Activated T-cell treated with anti-CD3 and anti-CD28 coated beads for 24 hours (primary cell): ENCODE measurements at places on chromosomes 1 and 21.

GRCh38 chr1:15429701-15430149 is 8.5 kb upstream of the CTRC start:
- no peak for DNase-seq

DNA sequence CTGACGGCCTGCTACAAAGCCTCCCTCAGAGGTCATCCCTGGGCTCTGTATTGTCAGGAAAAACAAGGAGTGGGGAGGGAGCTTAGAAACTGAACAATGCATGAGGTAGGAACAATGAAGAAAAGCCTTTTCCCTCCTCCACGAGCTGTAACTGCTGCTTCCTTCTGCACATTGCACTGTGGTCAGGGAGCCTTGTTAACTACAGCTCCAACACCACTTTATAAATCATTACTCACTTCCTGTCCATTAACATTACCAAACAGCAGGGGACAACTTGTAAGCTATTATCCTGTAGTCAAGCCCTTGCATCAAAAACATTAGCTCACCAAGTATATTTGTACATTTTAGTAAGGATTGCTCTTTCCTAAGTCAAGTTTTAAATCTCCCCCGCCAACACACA is 336.0 kb upstream of the NR5A2 start:
- DNase-seq = no peak

DNA sequence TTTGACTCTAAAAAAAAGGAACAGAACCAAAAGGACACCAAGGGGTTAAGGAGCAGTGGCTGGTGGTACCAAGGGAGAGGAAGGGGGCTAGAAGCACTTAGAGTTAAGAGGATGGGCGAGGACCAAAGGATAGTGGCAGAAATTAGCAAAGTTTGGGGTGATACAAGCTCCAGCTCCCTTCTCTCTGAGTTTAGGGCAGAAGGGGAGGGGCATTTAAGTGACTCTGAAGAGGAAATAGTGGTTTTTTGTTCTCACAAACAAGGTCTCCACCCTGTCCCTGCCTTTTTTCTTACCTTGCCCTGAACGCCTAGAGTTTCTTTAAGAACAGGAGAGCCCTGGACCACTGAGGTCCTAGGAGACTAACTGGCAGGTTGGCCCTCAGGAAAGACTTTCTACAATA is 3.3 kb downstream of the CDC42SE1 start:
- no peak for DNase-seq

DNA sequence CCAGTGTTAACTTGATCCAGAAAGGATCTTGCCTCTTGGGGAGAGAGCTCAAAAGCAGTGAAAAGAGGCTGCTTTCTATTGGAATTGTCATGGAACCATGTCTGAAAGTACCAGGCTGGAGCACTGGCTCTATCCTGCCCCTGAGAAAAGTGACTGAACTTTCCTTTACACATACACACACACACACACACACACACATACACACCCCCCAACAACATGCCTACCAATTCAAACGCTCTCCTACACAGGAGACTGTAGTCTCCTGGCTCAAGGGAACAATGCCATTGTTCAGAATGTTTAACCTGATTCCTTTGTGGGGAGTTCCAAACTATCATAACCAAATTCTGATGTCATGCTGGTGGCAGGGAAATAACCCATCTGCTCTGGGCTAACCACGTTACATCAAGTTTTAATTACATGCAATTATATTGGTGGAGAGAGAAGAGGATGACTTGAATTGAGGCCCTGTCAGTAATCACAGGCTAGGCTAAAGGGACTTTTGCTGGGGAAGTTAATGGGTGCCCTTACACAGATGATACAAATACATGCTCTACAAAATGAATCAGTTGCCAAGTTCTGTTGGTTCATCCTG is 52.3 kb upstream of the DUSP10 start:
- DNase-seq = no peak

- DNase-seq = no peak
Observed at GRCh38 chr1:183962903-183963302, 74.6 kb downstream of the COLGALT2 start.

- DNase-seq = no peak
Observed at GRCh38 chr1:21891621-21892479, 45.3 kb downstream of the HSPG2 start.

DNA sequence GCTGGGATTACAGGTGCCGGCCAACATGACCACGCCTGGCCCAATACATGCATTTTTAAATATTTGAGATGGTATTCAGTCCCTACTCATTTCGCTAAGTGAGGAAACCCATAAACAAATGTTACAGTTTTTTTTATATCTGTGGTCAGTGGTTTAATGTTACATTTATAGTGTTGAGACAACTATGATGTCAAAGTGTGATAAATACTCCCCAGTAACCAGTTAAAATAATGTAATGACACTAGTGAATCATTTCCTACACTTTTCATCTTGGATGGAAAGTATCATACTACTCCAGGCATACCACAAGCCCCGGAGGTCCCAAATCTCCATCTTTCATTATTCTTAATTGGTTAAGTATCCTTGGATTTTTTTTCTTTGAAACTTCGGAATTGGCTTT is 87.5 kb upstream of the KIF26B start:
- no peak for DNase-seq

DNA sequence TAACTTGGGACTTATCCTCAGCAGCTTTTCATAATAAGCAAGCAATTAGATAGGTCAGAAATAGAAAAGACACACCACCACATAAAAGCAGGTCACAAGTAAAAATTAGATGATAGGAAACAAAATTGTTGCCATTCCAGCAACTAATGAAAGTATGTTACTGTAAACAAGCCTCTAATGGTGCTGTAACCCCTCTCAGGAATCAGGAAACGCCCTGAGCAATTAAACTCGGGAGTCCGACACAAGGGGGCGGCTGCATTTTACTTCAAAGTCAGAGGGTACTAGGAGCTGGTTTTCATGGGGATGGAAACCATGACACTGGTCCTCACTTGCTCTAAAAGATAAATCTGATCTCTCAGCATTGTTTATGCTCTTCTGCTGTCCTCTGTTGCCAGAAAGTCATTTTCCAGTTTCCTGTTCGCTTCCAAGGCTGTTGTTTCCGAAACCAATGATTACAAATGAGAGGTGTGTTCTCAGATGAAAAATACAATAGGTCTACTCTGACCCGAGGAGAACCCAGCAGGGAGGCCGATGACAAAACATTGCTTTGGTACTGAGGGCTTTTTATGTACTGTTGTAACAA is 93.4 kb downstream of the TGFBR3 start:
- no peak for DNase-seq

GRCh38 chr1:193589597-193590040 is 403.2 kb upstream of the B3GALT2 start:
- no peak for DNase-seq

DNA sequence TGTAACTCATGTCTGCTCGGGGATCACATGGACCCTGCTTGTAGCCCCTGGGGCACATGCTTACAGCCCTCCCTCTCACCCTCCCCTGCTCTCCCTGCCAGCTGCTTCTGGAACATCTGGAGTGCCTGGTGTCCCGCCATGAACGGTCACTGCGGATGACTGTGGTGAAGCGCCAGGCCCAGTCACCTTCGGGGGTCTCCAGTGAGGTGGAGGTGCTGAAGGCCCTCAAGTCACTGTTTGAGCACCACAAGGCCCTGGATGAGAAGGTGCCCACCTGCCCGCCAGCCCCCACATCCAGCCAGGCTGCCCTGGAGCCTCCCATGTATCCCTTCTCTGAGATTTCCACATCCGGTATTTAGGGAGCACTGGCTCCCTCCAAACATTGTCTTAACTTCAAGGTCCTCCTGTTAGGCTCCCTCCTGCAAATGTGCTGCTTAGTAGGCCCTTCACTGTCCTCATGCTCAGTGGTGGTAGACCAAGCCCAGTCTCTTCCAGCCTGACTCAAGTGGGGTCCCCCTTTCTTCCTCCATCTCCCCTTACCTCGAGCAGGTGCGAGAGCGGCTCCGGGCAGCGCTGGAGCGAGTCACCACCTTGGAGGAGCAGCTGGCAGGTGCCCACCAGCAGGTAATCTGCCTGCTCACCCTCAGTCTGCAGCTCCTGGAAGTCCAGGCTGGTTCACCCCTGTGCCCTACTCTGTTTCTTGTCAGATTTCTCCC is 17.7 kb downstream of the PPFIA4 start:
- DNase-seq = no peak

DNA sequence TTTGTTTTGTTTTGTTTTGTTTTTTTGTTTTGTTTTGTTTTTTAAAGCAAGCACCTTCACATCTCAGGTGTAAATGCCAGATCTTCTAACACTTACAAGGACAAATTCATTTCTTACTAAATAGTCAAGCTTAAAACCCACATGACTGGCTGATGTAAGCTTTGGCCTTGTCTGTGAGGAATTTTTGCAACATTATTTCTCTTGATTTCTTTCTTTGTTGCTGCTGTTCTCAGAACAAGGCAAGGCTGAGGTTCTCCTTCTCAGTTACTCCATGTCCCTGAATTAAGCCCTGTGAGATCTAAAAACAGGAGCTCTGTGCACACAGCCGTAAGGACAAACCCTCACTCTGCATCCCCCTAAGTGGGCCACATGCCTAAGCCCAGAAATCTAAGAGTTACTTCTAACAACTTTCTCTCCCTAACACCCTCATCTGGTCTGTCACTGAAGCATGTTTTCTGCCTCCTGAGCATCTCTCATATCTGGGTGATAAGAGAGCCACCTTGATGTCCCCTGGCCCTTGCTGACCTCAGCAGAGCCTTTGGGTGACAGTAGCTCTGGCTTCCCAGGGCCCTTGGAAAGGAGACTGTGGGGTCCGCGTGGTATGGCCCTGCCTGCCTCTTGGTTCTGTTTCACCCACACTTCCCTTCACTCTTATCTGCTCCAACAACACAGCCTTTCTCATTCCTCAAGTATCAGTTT is 81.2 kb upstream of the HOOK1 start:
- no peak for DNase-seq

GRCh38 chr1:198156111-198156744 is 570 bp upstream of the NEK7 start:
- DNase-seq = peak; percentile 70

DNA sequence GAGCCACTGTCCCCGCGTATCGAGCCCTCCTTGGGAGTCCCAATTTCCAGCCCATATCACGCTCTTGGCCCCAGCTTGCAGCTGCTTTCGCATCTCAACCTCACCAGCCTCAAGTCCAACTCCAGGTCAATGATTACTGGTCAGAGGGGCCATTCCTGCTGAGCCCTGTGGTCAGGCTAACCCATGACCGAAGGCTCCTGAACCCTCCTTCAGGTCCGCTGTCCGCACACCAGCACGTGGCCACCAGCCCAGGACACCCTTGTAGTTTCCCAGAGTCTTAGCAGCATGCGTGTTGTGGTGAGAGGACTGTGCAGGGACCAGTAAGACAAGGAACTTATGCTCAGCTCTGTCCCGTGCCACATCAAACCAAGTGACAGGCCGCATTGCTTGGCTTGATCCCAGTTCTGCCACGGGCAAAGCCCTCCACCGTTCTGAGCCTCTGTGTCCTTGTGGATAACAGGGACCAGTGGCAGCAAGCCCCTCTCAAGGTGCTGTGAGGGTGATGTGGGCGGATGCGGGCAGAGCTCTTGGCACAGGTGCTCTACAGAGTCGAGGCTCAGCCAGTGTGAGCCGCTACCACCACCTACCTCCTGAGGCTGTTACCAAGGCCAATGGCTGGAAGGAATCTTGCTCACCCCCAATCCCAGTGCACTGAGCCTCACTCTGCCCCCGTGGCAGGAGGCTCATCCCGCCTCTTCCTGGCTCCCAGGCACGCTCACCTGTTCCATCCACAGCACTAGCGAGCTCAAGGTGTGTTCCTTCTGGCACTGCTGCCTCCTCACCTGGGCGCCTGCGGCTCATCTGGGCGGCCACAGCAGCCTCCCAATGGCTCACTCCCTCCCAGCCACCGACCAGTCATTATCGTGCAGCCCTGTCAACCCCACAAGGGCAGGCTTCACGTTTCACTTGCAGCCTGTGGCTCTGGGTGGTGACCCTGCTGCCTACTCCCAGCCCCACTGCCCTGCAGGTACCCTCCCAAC is 20.4 kb downstream of the KRTAP10-1 start:
- no peak for DNase-seq

GRCh38 chr21:45611939-45612664 is 31.4 kb upstream of the PCBP3 start:
- no peak for DNase-seq

DNA sequence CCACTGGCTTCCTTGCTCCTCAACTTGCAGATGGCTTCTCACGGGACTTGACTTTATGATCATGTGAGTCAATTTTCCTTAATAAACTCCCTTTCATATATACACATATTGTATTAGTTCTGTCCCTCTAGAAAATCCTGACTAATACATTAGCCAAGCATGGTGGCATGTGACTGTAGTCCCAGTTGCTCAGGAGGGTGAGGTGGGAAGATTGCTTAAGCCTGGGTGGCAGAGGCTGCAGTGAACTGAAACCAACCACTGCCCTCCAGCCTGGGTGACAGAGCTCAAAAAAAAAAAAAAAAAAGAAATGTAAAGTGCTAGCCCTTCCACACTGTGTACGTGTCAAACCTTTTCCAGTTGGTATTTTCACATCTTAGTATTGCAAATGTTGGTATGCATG is 857.0 kb downstream of the LTN1 start:
- DNase-seq = no peak

DNA sequence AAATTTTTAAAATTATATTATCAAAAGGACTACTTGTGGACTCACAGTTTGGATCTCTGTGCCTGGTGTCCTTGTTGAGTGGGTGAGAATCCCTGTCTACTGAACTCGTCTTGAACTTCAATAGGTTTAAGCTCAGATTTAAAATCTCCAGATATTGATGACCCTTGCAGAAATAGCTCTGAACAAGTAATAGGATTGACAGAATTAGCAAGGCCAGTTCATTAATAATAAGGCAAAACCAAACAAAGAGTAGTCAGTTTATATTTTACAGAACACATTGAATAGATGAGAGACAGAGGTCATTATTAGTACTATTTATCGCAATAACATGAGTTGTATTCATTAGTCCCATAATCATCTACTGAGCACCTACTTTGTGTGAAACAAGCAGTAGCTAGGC is at the start of gene PDC:
TSS of gene PDC (minus strand) at position 101 of the 400 bp plus-strand sequence. CDS start 11,655 bp downstream, outside the sequence.
- no peak for DNase-seq

DNA sequence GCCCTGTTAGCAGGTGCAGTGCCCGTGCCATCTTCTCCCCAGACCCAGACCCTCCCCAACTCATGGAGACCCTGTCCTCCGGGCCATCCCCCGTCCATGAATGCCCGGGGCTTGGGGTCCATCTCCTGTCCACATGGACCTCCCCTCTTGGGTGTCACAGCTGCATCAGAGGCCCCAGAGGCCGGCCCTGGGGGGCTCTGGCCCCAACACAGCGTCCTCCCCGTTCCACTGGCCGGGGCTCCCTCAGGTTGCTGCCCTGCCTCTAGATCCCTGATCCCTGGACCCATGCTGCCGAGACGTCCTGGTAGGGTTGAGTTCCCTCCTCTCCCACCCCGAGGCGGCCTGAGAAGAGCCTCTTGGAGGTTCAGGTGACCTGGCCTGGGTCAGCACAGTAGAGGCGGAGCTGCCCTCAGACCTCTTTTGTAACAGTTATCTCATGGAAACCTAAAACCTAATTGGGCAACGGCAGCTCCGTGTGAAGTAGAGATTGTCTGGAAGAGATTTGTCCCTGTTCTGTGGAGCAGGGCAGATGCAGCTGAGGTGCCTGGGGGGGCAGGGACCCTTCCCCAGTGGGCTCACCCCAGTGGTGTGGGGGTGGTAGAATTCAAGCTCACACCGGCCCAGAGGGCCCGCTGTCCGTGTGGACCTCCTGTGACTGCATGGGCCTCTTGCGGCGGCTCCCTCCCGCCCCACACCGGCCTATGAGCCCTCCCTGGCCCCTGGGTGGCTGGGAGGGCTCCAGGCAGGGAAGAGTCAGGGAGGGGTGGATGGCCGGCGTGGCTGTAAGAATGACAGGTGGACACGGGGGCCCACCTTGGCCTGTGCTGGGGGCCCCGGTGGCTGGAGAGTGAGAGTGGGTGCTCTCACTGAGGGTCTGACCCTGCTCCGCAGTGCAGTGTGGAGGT is 56.1 kb downstream of the SKI start:
- DNase-seq = no peak

- DNase-seq = no peak
Observed at GRCh38 chr1:236753964-236754363, 41.1 kb upstream of the MTR start.
